ENCODE measurements at places on chromosomes 2 and 18.

DNA sequence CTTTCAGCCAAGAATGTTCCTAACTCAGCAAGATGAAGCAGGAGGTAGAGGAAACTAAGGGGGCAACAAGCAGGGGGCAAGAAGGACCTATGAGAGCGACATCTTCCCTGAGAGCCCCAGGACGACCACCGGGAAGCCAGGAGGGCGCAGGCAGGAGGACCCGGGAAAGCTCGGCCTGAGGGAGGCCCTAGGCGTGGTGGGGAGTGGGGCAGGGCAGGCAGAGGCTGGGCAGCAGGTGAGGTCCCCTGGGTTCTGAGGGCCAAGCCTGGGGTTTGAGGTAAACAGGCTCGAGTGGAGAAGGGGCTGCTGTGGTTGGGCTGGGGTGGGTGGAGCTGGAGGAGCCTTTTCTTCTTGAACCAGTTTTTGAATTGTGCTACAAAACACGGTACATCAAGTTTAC, 1.3 kb upstream of the ALPI start:
- no peak for DNase-seq

GRCh38 chr2:64866797-64867196, 122.4 kb upstream of the SLC1A4 start:
- no peak for DNase-seq

GRCh38 chr2:234629596-234629995, 132.7 kb upstream of the ARL4C start:
- no peak for DNase-seq

GRCh38 chr2:217366266-217366895, 506.5 kb upstream of the TNP1 start:
- DNase-seq: no peak

GRCh38 chr18:68282232-68282631, 432.7 kb downstream of the TMX3 start:
- DNase-seq: no peak

DNA sequence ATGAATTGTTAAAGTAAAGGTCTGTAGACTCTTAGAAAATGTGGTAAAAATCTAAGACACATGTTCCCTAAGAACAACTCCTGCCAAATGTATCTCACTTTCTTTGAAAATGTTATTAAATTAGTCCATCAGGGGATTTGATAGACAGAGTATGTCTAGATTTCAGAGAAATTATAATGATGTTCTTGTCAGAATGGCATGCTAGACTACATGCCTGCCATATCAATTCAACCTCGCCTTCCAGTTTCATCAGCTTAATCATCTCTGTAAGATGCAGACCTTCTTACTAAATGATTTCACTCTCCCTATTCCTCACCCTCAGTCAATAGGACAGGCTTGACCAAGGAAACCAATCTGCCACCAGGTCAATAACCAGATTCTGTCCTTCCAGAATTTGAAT, 368.4 kb downstream of the TXNL1 start:
- no peak for DNase-seq

DNA sequence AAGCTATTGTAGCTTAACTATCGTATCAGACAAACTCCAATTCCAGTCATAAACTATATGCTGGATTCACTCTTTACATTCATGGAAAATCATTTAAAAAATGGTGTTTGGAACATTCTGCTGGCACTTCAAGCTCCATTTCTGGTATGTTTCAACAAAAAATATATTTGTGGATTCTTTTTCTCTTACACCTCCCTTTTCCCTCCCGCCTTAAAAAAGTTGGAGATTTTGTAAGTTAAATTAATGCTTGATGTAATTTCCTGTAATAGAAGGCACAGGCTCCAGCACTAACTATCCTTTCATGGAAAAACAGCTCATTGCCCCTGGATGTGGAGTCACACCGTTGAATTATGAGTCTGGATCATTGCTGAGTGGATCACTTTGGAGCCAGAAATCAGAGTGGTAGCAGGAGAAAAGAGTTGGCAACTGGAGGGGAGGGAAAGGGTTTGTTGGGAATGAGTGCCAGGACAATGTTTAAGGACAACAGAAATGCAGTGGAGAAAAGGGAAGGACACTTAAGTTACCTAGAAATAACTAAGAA, 102.8 kb downstream of the ICOS start:
- DNase-seq: no peak

GRCh38 chr2:156486147-156486546, 50.0 kb downstream of the GPD2 start:
- peak; percentile 7 for DNase-seq

- no peak for DNase-seq
These were observed 270.8 kb upstream of the PARD3B start for GRCh38 chr2:204274429-204274828.

DNA sequence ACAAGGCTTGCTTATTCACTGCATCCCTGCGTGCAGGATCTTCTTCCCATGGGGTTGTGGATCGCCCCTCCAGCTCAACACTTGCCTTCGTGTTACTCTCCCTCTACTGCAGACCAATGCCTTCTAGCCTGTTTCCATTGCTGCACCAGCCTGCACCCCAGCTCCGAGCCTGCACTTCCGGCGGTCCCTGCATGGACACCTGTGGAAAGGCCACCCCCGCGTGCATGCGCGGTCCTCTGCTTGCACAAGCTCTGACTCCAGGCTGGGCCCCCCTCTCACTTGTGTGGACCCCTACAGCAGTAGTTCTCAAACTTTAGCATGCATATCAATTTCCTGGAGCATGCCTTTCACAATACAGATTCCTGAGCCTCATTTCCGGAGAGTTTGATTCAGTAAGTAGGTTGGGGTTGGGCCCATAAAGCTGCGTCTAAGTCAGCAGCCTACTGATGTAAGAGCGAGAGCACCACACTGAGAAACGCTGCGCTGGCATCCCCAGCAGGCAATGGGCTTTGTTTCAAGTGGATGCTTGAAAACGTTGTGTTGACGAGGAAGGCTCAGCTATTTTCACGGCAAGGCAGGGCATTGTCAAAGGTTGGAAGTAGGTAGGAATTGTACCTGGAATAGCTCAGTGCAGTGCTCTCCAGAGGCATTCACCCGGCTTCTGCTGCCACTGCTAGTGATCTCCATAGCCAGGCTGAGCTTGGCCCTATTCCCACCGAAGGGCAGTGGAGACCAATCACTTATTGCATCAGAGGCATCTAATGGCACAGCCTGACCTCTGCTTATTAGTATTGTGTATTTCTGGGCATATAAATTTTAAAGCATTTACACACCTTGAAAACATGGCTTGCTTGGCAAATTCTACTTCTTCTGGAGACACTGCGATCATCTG, 32.6 kb downstream of the CREG2 start:
- no peak for DNase-seq

DNA sequence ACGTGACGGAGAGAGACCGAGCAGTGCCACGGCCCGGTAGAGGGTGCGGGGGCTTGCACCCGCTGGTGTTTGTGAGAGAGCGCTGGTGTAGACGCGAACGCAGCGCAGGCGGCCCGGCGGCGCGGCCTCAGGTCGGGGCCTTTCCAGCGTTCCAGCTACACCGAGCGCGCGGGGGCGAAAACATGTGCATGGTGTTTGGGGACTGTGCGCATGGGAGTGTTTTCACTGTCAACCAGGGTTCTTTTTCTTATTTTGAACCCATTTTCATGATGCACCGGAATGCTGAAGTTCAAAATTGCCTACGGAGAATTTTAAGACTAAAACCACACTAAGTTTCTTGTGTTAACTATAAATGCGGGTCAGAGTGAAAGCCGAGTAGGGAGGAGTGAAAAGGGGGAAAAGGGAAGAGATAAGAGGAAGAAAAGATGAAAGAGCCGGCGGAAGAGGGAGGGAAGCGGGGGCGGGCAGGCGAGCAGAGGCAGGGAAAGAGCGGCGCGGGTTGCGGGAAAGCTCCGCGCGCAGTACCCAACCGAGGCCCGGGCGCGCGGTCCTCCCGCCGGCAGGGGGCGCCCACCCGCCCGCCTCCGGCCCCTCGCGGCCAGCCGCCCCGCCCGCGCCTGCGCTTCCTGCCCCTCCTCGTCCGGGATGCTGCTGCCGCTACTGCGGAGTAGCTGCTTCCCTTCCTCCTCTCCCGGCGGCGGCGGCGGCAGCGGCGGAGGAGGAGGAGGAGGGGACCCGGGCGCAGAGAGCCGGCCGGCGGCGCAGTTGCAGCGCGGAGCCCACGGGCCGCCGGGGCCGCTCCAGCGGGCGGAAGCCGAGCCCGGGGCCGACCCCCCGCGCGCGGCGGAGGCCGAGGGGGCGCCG, at the start of gene RAB12:
Gene RAB12 (plus strand): TSS at position 643 of the 864 bp plus-strand sequence. CDS start 3 bp downstream, at position 646.
- DNase-seq: peak; percentile 90

DNA sequence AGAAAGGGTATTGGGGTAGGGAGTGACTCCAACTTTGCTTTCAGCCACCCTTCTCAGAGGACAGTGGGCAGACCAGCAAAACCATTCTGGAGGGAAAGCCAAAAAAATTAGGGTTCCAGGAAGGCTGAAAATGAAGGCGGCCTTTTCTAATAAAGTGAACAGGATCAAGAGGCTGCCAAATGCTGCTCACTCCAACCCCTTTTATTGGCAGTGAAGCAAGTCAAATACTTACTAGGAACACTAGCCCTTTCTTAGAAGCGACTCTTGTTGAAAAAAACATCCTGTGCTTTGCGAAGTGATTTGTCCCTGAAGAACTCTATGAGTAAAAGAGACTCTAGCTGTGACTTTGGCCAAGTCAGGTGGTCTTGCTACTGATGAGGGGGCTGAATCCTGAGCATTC, 83.6 kb upstream of the CYP1B1 start:
- DNase-seq: no peak

- DNase-seq: no peak
These were observed 71.3 kb upstream of the ZNF804A start for GRCh38 chr2:184527058-184527457.

DNA sequence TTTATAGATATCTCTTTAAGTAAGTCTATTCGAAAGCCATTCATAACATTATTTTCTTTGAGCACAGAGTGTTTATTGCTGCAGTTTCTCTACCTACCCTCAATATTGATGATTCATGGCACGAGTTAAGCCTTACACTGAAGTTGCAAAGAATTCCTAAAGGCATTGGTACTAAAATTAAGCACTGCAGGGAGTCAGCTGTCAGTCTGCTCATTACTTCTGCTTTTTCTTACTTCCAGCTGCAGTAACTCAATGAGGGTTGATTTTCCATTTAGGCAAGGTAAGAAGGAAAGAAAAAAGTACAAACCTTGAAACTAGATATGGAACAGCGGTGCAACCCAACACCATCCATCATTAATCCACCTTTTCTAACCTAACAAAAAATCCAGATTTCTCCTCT, 65.2 kb downstream of the RNF152 start:
- DNase-seq: no peak

- no peak for DNase-seq
These were observed 34.2 kb downstream of the TBC1D8 start for GRCh38 chr2:101116841-101117552.

- no peak for DNase-seq
These were observed 42.1 kb downstream of the MTCL1 start for GRCh38 chr18:8747440-8747937.

DNA sequence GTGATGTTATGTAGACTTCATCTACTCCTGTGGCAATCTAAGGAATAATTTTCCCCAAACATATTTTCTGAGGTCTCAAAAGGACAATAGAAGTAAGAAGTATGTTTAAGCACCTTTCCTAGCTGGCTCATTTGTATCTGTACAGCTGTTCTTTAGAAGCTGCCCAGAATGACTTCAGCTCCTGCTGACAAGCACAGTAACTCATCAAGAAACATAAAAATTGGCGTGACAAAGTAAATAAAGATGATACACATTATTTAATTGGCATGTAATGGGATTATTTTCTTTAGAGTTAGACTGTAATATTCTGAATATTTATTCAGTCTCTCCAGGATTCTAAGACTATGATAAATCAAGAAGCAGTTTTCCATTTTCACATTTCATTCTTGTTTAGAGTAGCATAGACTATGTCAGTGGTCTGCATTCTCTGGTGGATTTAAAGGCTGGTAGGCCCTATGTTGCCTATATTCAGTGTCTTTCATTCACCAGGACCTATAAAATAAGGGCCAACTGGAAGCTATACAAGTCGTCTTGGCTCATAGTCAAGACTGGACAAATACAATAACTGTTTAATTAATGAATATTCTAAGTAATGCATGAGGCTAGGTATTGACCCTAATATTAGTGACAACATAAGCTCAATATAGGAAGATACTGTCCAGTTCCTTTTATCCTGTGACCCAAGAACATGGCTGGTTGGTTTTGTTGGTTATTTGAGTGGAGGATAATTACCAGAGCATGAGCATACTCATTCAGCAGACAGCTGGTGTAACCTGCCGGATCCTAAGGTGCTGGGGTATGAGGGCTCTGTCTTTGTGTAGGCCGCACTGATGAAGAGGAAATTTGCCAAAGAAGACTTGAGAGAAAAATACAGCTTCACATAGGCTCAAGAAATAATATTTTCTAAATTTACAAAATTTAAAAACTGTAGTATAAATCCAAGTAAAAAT, 107.0 kb downstream of the PDE1A start:
- no peak for DNase-seq

GRCh38 chr18:75784390-75784789, 356.9 kb upstream of the SMIM21 start:
- no peak for DNase-seq

DNA sequence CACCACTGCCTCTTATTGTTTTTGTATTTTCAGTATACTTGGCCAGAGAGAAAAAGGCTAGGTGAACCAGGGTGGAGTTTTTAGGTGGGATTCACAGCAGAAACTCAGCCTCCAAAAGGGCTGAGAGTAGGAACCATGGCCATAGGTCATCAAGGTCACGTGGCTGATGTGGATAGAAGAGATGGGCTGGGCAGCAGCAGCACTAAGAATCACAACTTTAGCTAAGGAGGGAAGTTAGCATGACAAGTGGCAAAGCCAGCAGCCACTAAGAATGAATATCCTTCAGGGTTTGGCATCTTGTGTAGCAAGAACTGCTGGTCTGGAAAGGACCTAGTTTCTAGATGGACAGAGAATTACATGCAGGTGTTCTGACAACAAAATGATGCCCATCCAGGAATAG, 43.2 kb upstream of the SKA1 start:
- DNase-seq: no peak

DNA sequence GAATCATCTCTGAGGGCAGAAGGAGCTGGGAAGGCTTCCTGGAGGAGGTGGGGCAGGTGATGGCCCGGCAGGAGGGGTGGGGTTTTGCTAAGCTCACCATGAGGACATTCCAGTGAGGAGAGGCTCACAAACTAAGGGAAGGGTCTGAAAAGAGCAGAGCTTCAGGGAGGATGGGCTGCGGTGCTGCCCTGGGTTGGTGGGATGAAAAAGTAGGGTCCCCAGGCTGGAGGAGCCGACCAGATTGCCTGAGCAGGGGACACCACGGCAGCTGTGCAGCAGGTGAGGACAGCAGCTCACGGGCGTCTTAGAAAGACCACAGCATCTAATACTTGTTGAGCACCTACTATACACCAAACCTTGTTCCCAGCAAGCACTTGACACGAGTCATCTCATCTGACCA, 82.2 kb downstream of the DYSF start:
- DNase-seq: no peak

All from dermis microvascular lymphatic vessel endothelial cell (primary cell).